Neural cell (in vitro differentiated cells): ENCODE measurements at places on chromosomes 4 and X. TPM values are rescaled to one million over a fixed set of nuclear protein-coding genes. Genes with fewer than 3 reads are reported as not detected.

Gene SPANXA1
- polyA plus RNA-seq = not detected in 2 replicates

Gene RPS3A
- polyA plus RNA-seq = 4,097 and 4,982 TPM in 2 replicates

Gene JCHAIN
- polyA plus RNA-seq = not detected in 2 replicates

Gene TKTL2
- 0.34 and 0.42 TPM in 2 replicates for polyA plus RNA-seq

Gene NDP
- polyA plus RNA-seq = 34.1 and 43.6 TPM in 2 replicates

Gene GATA1
- polyA plus RNA-seq = not detected in 2 replicates

Gene MAGEA8
- not detected in 2 replicates for polyA plus RNA-seq

Gene IL2
- polyA plus RNA-seq = not detected in 2 replicates

Gene ATP10D
- 4.5 and 6.1 TPM in 2 replicates for polyA plus RNA-seq

Gene CORIN
- polyA plus RNA-seq = 0.25 and 1.2 TPM in 2 replicates

Gene ARX
- 39.2 and 42.8 TPM in 2 replicates for polyA plus RNA-seq

Gene NOX1
- polyA plus RNA-seq = not detected in 2 replicates
